ENCODE measurements at places on chromosomes 16 and 17.
A peak's percentile ranks its signal among the peaks of the same experiment; 100 is the strongest.

DNA sequence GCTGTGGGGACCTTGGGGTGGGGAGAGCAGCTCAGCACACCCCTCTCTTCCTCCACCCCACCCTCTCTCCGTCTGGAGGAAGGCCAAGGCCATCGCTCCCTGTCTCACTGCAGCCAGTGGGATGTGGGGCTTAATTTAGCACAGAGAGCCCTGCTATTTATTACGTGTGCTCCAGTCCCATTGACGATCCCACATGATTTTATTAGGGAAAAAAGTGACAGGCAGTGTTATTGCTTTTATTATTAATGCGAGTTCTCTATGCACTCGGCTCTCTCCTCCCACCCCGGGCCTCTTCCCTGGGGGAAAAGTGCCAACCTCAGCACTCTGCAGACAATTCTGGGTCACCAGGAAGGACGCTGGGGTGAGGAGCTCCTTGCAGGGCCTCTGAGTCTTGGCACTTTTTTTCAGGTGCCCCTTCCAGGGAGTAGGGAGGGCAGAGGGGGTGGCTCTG, 57.3 kb downstream of the MGAT5B start:
- DNase-seq, result no peak

GRCh38 chr17:82879241-82879640, 39.4 kb upstream of the ZNF750 start:
- no peak for DNase-seq

GRCh38 chr17:77507111-77507885, 366.5 kb downstream of the SEC14L1 start:
- peak; percentile 25 for DNase-seq

GRCh38 chr17:79926142-79926604, 86.9 kb upstream of the CBX4 start:
- DNase-seq, result no peak

DNA sequence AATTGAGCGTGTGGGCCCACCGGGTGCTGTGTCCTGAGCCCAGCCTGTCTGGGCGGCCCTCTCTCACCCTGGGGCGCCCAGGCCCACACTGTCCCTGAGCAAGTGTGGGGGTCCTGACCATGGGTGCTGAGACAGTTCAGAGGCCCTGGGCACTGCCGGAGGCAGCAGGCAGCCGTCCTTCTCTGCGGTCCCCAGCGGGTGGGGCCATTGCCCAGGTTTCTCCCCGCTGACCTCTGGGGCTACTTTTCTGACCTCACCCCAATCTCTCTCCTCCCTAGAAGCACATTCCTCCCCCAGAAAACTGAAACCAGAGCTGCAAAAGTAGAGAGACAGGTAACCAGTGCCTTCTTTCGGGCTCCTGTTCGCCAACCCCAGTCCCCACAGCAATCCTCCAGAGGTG, 36.0 kb upstream of the PVALEF start:
- DNase-seq, result no peak

DNA sequence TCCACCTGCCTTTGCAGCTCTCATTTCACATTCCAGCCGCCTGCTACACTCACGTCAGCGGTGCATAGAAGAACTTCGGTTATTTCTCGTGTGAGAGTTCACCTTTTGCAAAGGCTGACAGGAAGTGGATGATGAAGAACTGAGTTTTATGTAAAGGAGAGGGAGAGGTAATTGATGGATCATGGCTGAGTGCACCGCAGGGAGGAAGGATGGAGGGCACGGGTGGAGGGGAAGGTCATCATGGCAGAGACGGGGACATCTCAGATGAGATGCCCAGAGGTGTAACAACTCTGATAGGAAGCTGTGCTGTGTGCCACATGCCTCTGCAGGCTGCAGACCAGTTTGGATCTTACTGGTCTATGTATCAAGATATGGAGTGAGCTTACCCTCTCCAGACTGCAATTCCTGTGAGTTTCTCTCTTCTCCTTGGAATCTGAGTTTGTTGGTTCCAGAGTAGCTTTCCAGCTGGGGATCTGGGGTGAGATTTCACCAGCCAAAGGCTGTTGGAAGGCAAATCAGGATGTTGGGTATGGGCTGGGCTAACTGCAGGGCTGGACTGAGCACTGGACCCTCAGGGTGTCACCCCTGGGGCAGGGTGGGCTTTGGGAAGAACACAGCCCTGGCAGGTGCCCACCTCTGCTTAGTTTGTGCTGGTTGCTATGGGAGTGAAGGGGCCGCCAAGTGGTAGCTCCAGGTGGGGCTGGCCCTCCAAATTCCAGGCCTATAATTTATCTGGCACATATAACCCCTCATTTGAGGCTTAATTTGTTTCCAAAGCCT, 777.0 kb downstream of the KCNJ18 start:
- no peak for DNase-seq

- DNase-seq, result no peak
Measured at GRCh38 chr17:43732958-43733357, 25.6 kb downstream of the SOST start.

DNA sequence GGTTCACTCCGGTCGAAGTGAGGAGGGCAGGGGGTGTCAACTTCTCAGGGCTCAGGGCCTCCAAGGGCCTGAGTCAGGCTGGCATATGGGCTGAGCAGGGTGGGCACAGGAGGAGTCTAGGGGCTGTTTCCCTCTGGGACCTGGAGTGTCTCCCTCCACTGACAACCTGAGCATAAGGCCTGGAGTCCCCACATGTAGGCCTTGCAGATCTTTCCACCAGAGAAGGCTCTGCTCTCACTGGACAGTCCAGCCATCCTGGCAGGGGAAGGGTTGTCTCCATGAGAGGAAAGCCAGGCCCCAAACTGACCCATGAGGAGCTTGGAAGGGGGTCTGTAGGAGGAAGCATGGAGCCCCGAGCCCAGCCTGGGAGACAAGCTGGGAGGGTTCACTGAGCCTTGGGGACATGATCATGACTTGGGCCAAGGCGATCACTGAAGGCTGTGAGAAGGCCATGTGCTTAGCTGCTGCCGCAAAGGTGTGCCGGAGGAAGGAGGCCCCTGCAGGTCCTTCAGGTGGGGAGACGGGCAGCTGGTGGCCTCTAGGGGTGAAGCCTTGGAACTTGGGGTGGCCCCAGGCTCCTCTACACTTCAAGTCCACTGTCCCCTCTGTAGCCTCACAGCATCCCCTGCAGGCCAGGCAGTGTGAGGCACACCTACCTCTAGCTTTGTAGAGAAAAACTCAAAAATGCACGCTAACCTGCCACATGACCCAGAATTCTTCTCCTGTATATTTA, 9.9 kb downstream of the CMTM2 start:
- peak; percentile 63 for DNase-seq

GRCh38 chr16:87945351-87946042, 5.7 kb upstream of the BANP start:
- DNase-seq, result no peak

- DNase-seq, result no peak
Measured at GRCh38 chr16:79845033-79845733, 244.6 kb upstream of the MAF start.

DNA sequence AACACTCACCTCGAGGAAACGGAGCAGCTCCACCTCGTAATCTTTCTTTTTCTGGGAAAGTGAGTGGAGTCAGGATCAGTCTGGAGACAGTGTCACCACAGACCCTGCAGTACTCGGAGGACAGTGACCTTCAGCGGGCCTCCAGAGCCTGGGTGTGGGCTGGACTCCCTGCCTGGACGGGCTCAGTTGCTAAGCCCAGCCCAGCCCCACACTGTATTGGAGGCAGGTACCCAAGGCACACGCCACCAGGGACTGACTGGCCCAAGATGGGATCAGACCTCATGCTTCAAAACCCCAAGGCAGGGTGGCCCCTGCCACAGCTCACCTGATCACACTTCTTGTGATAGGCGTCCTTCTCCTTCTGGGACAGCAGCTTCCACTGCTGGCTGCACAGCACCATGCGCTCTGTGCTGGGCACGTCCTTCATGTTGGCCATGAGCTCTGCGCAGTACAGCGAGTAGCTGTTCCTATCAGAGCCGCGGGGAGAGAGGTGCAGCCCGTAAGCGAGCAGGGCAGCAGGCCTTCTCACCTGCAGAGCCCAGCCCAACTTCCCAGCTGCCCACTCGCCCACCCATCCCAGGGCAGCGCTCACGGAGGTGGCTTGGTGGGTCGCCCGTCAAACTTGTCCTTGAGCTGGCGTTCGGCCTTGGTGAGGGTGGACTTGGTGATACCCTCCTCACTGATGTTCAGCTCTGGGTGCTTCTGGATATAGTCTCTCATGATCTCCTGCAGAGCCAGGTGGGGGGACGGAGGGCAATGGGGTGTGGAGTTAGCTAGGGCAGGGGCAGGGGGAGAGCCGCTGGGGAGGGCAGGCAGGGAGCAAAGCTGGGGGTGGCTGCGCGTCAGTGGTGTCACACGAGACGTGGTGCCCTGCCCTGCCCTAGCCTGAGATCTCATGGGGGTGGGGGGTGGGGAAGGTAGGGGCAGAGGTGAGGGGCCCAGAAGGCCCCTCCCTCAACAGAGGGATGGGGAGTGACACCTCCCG, 7.9 kb downstream of the UBTF start:
- no peak for DNase-seq

GRCh38 chr16:81265658-81266451, 27.4 kb downstream of the BCO1 start:
- no peak for DNase-seq

DNA sequence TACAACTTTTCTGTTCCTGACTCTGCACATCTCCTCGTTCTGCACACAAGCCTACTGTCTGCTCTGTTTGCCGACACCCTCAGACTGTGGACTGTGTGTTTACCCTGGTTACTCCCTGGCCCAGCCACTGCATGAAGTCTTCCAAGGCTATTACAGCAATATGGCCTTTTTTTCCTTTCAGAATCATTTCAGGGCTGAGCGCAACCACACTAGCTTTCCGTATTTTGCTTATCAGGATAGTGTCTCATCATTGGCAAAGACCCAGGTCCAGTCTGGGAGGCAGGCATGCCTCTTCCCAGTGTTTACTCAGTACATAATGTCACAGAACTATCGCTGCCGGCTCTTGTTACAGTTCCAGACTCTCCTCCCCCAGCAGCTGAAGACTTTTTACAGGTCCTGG, 10.1 kb downstream of the DNAH9 start:
- no peak for DNase-seq

DNA sequence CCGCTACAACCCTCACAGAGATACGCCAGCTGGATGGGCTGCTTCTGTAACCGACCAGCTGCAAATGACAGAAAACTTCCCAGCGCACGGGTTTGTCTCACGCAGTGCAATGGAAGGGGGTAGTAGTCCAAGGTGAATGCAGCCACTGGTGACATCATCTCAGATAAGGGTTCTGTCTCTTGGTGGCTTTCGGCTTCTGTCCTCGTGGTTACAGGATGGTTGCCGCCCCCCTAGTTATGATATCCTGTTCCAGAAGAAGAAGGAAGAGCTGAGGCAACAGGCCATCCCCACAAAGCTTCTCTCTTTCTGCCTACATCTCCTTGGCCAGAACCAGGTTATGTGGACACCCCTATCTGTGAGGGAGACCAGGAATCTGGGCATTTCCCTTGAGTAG, 40.3 kb upstream of the BAHCC1 start:
- no peak for DNase-seq

DNA sequence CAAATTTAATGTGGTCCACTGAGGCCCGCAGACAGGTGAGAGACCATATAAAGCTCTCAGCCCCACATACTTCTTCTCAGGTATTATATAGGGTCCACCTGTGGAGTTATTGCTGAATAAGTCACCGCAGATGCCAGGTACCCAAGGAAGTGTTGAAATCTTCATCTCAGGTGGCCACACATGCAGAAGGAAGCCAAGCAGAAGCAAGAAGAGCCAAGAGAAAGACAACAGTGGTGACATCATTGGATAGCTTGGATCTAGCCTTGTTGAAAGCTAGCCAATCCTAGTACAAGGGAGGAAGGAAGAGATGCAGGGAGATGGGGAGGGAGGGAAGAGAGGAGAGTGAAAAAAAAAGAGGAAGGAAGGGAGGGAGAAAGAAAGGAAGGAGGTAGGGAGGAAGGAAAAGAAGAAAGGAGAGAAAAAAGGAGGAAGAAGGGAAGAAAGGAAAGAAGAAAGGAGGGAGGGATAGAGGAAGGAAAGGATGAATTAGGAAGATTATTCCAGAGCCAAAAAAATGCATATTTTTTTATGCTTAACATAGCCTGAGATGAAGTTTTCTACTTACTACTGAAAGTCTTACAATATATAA, 12.5 kb downstream of the ADAMTS18 start:
- no peak for DNase-seq

GRCh38 chr17:69090365-69090764, 29.6 kb upstream of the ABCA9 start:
- DNase-seq, result no peak

DNA sequence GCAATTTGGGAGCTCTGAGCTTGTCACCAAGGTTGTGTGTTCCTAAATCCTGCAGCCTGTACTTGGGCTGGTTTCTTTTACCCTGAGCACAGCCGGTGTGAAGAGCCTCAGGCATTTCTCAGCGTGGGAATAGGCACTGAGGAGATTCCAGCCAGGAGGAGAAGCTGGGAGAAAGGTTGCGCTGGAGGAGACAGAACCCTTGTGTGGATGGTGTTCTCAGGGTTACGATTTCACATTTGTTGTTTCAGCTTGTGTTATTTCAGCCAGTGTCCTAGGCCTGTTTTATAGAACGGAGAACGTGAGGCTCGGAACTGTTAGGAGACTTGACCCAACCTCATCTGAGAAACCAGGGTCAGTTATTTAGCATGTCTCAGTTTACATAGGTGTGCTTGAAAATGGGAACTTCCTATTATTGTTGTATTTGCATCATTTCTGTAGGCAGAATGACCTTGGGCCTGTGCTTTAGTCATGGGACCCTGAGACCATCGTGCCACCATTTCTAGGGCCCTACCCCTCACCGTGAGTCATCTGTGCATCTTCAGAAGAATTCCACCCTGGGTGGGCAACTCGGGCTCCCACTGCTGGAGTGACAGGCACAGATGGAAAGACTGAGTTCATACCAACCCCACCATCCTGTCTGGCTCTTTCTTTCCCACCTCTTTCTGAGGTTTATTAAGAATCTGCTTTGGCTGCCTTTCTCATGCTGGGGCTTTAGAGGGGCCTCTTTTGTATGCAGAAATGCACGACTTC, 134.9 kb downstream of the MSI2 start:
- DNase-seq, result no peak

- DNase-seq, result no peak
Measured at GRCh38 chr16:5466551-5466950, 369.0 kb upstream of the EEF2KMT start.

DNA sequence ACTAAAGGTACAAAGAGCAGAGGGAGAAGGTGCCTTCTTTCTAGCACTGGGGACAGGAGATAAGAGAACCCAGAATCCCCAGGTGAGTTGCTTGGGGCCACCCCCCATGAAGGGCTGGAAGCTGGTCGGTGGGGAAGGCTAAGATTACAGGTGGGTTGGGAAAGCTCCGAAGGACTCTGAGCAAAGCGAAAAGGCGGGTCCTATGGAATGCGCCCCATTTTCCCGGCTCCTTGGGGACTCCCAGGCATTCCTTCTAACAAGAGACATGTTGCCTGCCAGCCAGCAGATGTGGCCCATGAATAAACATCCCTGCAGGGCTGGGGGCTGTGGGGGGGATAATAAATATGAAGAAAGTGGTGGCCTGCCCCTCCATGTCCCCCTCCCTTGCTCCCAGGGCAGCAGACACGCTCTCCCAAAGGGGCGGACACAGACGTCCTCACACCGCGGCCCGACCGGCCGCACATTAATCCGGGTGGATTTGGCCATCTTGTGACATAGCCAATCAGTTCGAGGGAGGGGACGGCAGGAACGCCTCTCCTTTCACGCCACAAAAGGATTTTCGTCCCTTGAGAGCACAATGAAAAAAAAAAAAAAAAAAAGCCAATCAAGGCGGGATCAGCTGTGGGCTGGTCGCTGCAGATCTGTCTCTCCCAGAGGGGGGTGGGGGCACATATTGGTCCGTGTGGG, 98.5 kb downstream of the SOX9 start:
- no peak for DNase-seq
